ENCODE measurements at places on chromosomes 2 and 18.

- DNase-seq = no peak
Measured at GRCh38 chr18:78735131-78736014, 244.2 kb upstream of the SALL3 start.

DNA sequence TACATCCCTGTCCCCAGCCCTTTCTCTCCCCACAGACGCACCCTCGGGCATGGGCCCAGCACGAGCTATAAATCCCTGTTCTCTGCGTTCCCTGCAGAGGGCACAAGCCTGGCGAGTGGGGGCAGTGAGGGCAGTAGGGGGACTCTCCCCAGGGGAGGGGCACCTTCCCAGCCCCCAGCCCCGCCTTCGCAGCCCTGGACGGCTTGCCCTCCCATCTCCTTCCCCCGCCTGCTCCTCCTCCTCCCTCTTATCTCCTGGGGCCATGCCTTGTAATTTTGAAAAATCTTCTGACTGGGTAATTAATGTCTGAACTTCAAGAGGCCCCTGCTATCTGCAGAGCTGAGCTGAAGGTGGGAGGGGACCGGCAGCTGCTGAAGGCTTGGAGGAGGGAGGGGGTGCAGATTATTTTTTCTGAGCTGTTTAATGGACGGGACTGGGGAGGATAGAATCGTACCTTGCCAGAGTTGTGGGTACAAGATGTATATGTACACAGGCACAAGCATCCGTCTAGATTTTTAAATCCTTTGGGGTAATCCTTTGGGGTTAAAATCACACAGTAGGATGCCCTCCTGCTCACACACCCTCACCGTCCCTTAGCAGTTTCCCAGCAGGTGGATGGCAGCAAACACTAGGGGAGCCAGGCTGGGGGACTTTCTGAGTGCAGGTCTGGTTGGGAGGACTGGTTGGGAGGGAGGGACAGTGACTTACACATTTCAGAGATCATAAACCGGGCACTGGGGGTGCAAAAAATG lies 121.9 kb downstream of the SMAD7 start:
- no peak for DNase-seq

DNA sequence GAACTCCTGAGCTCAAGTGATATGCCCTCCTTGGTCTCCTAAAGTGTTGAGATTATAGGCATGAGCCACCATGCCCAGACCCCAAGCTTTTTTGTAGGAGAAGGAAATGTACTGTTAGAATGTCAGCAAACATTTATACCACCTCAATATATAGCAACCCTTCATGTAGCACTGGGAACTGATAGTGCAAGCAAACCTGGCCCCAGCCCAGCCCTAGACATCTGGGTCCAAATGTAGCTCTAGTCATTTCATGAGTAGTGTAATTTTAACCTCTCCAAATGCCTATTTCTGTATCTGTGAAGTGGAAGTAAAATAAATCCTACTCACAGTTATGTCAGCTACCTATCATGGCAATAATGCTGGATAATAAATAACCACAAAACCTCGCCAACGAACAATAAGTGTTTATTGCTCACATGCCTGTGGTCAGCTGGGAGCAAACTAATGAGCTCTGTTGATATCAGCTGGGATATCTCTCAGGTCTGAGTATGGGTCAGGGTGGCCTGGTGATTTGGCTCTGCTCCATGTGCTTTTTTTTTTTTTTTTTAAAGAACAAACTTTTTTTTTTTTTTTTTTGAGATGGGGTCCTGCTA lies 180.4 kb downstream of the CD8B2 start:
- no peak for DNase-seq

- DNase-seq = no peak
Measured at GRCh38 chr18:23852236-23853045, 162.1 kb upstream of the TTC39C start.

DNA sequence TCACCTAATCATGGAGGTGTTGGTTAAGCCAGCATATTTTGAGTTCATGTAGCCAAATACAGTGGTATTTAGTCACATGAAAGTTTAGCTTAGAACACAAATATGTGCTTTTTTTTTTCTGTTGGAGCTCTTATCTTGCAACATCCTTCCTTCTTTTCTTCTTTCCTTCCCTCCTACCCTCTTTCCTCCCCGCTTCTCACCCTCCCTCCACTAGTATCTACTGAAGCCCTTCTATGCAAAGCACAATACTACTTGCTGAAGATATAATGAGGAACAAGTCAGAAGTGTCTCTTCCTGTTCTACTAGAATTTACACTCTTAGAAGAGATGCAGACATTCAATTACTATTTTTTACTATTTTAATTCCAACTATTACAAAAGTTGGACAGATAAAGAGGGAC lies 105.0 kb upstream of the ITGA4 start:
- no peak for DNase-seq

- no peak for DNase-seq
Measured at GRCh38 chr2:218431878-218432277, 13.0 kb downstream of the VIL1 start.

DNA sequence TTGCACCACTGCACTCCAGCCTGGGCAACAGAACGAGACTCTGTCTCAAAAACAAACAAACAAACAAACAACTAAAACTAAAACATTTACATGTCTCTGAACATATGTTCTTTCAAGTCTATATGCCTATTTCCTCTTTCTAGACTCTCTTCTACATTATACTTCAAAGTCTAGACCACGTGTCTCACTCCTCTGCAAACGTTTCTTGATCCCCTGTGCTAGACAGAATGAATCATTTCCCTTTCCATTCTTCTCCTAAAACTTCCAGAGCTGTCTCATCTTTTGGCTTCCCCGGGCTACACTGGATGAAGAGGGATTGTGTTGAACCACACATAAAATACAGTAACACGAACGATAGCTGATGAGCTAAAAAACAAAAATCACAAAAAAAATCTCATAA lies 67.1 kb downstream of the BAZ2B start:
- no peak for DNase-seq

- DNase-seq = no peak
Measured at GRCh38 chr2:44952806-44953498, 11.4 kb downstream of the SIX3 start.

DNA sequence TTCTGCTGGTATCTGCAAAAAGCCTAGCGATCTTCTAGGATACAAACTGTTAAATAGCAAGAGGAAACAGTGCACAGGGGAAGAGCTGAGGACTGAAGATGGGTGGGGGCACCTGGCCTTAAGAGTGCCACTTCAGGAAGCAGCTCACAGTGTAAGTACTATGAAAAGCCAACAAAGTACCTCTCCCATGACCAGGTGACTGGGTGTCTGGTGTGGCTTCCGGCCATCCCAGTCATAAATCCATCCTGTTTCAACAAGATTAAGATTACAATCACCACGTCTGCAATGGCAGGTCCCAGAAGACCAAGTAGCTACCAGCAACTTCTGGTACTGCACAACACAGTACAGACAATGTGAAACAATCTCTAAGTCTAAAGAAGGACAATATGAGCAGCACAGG lies 15.9 kb downstream of the ERFE start:
- DNase-seq = no peak

- DNase-seq = no peak
Measured at GRCh38 chr2:109689973-109690372, 75.8 kb downstream of the SOWAHC start.

DNA sequence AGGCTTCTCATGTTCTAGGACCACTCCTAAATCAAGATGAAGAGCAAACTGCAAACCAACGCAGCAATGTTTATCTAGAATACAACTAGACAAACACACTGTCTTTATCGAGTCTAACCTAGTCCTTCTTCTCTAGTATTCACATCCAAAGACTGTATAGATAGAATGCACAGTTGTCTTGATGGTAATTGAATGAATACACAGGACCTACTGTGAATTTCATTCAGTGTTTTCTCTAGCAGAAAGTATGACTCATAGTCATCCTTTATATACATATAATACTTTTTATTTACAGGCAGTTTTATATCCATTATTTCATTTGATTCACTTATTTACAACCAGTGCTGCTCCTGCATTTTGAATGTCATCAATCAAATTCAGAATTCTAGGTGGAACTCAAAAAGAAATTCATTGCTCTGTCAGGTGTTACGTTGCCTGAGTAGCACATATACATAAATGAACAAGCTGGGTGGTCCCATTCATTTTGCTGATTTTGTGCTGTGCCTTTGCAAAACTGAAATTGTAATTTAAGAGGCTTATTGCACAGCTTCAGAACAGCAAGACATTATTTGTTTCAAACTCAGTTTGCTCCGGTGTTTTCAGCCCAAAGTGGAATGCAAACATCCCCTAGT lies 374.8 kb downstream of the EPHA4 start:
- no peak for DNase-seq

DNA sequence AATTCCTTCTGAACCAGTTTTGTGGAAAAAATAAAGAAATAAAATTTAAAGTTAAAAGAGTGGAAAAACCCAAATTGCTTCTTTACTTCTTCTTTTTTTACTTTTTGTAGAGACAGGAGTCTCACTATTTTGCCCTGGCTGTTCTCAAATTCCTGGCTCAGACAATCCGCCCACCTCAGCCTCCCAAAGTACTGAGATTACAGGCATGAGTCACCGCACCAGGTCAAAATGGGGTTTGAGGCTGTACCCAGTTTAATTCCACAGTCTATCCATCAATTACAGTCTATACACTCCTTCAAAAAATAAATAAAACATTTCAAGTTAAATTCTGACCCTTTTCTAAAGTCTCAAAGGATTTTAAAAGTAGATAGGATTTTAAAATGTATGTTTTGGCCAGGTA lies 120.3 kb downstream of the FAM161A start:
- DNase-seq = no peak

DNA sequence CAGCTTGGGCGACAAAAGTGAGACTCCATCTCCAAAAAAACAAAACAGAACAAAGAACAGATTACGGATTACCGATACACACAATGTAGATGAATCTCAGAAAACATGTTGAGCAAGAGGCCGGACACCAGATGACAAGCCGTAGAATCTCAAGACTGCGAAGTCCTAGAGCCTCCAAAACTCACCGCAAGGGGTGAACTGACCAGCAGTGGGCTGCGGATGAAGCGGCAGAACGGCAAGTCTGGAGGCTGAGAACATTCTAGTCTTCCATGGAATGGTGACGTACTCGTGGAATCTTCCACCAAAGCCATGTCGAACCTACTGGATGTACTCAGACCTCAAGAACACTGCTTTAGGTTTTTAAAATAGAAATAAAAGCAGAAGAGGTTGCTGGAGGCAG lies 198.8 kb downstream of the NDUFA10 start:
- no peak for DNase-seq

DNA sequence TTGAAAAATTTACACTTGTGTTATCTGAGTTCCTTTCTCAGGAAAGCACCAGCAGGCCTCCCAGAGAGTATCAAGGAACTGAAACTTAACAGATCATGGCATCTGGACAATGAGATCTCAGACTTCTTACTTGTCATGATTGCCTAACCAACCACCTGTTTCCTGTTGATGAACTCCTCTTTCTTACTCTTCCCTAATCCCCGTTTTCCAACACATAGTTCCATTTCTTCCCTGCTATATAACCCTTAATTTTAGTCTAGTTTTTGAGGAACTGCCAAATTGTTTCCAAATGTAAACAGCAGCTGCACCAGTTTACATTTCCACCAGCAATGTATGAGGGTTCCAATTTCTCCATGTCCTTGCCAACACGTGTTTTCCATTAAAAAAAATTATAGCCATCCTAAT lies 6.1 kb upstream of the FAM171B start:
- DNase-seq = no peak

DNA sequence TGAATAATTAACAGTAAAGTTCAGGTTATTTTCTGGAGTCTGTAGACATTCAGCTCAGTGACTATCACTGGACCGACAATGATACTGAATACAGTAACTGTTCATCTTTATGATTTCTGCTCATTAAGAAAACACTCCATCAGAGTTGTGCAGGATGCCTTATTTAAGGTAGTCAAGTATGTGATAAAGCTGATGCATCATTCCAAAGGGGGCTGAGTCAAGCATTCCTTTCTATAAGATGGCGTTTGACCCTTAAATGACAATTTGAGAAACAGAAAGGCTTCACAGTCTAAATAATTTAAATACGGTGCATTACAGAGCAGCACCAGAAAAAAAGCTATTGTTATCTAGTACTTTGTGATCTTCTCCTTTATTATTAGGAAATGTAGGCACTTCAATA lies 131.1 kb downstream of the CDH2 start:
- no peak for DNase-seq

DNA sequence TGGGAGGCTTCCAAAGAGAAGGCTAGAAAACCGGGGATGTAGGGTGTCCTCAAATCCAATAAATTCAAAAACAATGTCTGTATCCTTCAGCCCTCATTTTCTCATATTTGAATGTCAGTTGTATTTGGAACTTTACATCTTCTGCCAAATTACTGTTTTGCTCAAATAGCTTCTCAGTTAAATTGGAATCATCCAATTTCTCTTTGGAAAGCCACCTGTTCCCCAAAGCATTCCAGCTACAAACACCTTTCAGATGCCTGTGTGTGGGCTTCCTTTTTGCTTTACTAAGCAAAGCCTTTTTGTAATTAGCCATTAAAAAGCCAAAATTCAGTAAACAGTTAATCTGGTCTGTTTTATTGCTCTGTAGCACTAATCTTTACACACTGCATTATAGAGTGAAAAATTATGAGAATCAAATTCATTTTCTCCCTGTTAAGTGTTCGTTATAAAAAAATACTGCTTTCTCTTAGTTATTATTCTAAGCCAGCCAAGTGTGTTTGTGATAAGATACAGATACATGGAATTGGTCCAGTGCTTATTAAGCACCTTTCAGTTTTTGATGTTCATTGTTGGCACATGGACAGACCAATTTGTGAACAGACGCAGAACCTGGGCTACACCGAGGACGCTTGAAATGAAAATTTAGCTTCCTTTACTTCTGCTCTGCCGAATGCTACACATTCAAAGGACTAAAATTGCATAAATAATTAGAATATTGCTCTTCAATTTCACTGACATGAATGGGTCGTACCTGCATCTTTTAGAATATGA lies 151.6 kb downstream of the RTN4 start:
- DNase-seq = no peak

DNA sequence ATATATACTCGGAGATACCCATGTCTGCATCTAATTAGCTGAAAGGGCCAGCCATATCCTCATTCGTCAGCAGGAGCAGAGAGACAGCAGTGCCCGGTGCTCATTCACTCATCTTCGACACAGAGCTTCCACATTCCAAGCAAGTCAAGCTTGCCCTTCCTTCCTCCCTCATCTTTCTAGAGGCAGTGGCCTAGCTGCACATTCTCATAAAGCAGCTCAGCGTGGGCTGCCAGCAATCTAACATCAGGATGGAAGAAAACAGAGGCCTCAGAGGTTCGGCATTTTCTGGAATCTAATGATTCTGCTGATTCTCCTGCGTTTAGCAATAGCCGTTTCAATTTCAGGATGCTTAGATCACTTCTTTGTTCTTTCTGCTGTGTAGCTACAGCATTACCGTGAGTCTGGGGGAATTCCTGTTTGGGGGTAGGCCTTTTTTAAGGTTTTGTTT lies 68.8 kb downstream of the CLHC1 start:
- no peak for DNase-seq

Measured in non-pigmented ciliary epithelial cell (primary cell).